ENCODE measurements at places on chromosomes 5 and 9.
A peak's percentile ranks its signal among the peaks of the same experiment; 100 is the strongest.

- no peak for DNase-seq
Measured at GRCh38 chr9:98502976-98503325, 205.8 kb downstream of the GABBR2 start.

DNA sequence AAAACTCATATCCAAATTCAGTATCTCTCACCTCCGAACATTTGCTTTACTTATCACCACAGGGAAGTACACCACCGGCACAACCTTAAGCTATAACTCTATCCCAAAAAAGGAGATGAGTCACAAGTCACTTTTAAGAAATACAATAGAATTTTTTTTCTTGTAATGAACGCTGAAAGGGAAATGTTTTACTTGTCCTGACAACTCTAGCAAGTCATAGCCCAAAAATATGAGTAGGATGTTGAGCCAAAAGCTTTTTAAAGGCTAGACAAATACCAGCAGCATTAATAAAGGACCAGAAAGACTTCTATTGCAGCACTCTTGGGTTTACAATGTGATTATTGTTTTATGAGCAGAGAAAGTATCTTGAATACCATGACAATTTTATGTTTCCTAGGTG, 147.3 kb upstream of the FST start:
- DNase-seq: no peak

GRCh38 chr5:6358434-6358820, 19.9 kb downstream of the MED10 start:
- no peak for DNase-seq

GRCh38 chr9:134189470-134190231, 25.3 kb upstream of the RNU6ATAC start:
- DNase-seq: no peak

- DNase-seq: no peak
Measured at GRCh38 chr5:75523275-75523674, 11.6 kb downstream of the POLK start.

- DNase-seq: peak; percentile 68
Measured at GRCh38 chr9:136846376-136847087, 2.7 kb upstream of the PHPT1 start.

DNA sequence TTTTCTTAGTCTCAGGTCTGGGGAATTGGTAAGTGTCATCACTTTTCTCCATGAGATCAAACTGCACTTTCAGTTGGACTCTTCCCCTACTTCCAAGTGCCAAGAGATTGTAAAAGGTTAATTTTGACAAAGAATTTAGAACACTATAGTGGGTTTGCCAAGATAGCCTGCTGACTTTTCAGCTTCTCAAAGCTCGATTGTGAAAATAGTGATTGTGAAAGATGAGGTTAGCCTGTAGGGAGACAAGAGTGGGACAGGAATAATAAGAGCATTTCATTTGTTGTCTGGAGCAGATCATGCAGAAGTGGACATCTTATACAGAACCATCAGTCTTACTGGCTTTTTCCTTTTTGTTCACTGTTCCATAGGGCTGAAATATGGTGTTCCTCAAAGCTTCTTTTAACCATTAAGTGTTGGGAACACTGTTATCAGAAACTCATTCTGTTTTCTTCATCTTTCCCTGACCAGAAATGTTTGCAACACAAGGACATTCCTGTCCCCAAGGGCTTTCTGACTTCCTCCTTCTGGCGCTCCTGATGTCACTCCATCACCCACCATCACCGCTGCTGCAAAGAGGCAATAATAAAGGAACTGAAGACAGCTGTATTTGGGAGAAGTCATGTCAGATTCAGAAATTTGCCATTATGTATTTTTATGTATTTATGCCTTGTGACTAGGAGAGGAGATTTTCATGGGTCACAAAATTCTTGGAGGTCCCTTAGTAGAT, 11.6 kb upstream of the SPTAN1 start:
- DNase-seq: no peak

- DNase-seq: no peak
Measured at GRCh38 chr5:124652514-124652819, 94.0 kb downstream of the ZNF608 start.

DNA sequence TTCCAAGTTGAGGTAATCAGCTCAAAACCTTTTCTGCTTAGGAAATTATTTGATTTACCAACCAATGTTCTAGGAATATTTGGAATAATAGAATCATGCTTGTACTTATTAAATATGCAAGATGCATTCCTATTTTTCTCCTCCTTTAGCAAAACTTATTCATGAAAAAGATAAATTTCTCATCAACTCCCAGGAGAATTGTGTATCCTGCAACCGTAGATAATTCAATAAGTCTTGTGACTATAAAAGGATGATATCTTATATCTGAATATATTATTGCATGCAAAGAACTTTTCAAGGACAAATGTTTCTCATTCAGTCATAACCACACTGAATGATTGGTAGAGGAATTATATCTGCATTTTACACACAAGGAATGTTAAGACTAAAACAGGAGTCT, 84.9 kb upstream of the CCNG1 start:
- no peak for DNase-seq

GRCh38 chr9:28956116-28956880, 1383.0 kb upstream of the C9orf72 start:
- DNase-seq: no peak

- no peak for DNase-seq
Measured at GRCh38 chr5:6510132-6510531, 61.5 kb downstream of the UBE2QL1 start.
